ENCODE measurements at places on chromosomes 3 and 15.

DNA sequence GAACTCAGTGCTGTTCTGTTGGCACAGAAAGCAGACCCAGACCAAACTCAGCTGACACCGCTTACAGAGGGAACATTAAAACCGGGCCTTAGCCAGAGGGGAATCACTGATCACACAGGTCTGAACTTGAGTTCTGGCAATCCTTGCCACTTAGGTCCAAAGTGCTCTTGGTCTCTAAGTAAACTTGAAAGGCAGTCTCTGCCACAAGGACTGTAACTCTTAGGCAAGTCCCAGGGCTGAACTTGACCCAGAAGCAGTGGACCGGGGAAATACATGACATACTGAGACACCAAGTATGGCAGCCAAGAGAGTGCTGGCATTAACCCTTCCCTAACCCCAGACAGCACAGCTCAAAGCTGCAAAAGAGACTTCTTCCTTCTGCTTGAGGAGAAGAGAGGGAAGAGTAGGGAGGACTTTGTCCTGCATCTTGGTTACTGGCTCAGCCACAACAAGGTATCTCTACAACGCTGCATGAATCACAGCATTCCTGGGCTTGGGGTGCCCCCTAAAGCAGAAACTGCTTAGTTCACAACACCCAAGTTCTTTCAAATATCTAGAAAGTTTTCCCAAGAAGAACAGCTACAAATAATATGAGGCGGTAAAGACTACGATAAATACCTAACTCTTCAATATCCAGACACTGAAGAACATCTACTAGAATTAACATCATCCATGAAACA lies 32.5 kb downstream of the NAALADL2 start:
- no peak for DNase-seq

- DNase-seq, result peak; percentile 45
These were observed 2.1 kb downstream of the IDH2 start for GRCh38 chr15:90099868-90100831.

GRCh38 chr15:98699591-98700424 lies 51.5 kb downstream of the IGF1R start:
- DNase-seq, result no peak

- no peak for DNase-seq
These were observed 281.7 kb downstream of the ROBO2 start for GRCh38 chr3:77321646-77322045.

GRCh38 chr3:128084675-128085021 lies 32.4 kb downstream of the SEC61A1 start:
- no peak for DNase-seq

DNA sequence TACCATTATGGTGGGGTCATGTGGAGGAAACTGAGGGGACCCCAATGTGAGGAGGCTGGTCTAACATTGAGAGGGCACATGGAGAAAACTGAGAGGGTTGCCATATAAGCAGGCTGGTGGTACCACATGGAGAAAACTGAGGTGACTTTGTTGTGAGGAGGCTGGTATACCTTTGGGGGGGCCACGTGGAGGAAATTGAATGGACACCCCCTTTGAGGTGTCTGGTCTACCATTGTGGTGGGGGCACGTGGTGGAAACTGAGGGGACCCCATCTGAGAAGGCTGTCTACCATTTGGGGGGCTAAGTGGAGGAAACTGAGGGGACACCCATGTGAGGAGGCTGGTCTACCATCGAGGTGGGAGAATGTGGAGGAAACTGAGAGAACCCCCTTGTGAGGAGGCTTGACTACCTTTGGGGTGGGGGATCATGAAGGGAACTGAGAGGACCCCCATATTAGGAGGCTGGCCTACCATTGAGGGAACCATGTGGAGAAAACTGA lies 163.8 kb downstream of the FBLN2 start:
- peak; percentile 11 for DNase-seq

DNA sequence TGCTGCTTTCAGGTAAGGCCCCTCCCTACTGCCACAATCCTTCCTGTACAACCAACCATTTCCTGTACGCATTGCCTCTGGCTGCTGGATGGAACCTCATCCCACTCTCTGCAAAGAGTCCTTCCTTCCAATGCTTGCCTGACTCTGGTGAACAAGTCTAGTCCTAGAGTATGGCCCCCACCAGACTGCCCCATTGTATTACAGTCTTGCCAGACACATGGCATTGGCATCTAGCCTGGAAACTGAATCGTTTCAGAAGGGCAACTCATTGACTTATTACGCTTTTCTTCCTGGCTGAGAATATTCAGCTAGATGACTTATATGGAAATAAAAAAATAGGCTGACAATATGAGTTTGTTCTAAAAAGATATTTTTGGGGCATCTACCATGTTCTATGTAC lies 170.3 kb downstream of the SUCLG2 start:
- DNase-seq, result no peak

- DNase-seq, result no peak
These were observed 395.2 kb downstream of the MECOM start for GRCh38 chr3:169268286-169268776.

- no peak for DNase-seq
These were observed 16.5 kb upstream of the FGF7 start for GRCh38 chr15:49406352-49407118.

DNA sequence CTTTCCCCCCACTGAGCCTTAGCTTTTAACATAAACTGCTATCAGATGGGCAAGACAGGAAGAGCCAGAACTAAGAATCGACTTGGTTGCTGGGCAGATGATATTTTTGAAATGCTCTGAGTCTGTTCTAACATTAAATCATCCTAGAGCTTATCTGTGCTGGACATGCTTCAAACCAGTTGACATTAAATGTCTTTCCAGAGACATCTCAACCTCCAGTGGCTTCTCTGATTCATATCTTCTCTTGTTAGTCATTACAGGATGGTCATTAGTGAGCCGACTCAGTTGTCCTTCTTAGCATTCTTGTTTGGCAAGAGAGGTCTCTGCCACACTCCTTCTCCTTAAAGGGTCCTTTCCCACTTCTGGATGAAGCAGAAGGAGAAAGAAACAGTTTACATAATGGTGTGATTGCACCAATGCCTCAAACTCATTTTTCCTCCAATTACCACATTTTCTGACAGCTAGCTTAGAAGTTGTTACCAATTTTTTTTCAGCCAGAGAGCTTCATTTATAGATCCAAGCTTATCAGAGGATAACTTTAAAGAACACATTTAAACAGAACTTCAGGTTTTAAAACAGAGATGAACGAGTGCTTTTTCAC lies 21.7 kb upstream of the SYN2 start:
- no peak for DNase-seq

DNA sequence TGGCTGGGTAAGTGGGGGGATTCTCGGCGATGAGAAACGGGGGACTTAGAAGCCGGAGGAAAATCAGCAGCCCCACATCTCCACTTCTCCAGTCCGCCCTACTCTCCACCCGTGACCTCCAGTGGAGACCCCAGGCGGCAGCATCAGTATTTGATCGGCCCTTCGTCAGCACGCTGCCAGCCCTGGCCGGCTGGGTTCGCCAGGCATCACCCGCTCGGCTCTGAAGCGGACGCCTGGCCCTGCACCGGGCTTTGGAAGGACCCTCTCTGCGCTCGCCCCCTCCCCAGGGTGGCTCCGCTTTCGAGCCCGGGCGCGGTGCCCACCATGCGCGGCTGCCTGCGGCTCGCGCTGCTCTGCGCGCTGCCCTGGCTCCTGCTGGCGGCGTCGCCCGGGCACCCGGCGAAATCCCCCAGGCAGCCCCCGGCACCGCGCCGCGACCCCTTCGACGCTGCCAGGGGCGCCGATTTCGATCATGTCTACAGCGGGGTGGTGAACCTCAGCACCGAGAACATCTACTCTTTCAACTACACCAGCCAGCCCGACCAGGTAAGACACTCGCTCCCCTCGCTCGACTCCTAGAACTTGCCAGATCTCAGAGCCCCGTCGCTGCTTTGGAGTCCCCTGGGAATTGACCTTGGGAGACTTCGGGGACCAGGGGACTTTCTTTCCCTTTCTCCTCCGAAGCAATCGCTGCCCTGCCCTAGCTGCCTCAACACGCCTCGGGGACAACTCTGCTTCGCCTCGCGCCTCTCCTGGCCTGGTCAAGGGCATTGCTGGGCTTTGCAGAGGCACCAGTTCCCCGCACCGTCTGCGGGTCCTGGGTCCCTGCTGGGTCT lies 561 bp downstream of the SIDT1 start:
- DNase-seq, result peak; percentile 66

- no peak for DNase-seq
These were observed 65.8 kb downstream of the ECT2 start for GRCh38 chr3:172816281-172816680.

- peak; percentile 27 for DNase-seq
These were observed 880 bp upstream of the CHRNA7 start for GRCh38 chr15:32029409-32029861.
